ENCODE measurements at places on chromosomes 7 and 10.

GRCh38 chr10:24215603-24216002 lies 6.7 kb downstream of the KIAA1217 start:
- DNase-seq: no peak

DNA sequence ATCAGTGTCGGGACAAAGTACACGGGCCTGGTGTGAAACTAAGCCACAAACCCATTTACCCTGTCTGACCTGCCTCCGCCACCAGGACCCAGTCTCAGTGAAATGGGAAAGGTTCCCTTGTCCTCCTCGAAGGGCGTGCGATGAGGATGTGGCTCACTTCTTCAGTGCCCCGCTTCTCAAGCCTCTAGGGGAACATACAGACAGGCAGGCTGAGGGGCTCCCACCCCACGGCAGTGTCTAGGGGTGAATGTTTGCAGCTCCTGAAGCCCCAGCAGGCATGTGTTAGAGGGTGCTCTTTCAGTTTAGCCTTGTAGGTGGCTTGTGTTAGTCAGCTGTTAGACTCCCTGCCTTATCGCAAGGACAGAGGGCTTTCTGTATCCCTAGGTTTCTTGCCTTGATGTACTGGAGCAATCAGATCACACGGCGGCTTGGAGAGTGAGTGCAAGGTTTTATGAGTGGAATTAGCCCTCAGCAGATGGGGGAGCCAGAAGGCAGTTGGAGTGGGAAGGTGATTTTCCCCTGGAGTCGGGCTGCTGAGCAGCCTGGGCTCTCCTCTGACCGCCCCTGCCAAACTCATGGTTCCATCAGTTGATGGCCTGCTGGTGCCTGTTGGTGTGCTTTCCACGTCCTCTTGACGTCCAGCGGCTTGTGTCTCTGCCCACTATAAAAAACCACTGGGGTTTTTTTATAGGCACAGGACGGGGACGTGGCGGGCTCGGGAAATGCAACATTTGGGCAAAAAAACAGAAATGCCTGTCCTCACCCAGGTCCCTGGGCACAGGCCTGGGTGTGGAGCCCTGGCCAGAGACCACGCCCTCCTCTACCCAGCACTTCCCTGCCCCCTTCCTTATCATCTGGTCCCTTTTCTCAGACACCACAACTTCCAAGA lies 759 bp downstream of the NUDT1 start:
- DNase-seq: peak; percentile 16

- peak; percentile 67 for DNase-seq
Observed at GRCh38 chr10:17836942-17837341, 27.8 kb downstream of the MRC1 start.

DNA sequence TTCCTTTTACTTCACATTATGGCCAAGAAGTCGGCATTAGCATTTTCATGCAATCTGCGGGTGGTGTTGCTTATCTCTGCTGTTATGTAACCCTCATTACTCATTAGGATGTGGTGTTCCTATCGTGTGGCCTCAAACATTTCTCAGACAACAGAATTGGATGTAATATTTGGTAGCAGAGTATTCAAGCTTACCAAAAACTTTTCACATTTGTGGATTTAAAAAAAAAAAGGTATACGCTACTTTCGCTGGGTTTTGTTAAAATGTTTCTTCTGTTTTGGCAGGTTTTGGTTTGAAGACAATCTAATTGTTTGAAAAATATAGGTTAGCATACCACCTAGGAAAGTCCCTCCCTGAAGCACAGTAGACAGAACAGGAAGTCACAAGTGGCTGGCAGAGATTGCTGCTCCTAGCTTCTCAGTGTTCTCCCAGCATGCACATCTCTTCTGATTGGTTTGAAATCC lies 128.8 kb downstream of the GATA3 start:
- no peak for DNase-seq

DNA sequence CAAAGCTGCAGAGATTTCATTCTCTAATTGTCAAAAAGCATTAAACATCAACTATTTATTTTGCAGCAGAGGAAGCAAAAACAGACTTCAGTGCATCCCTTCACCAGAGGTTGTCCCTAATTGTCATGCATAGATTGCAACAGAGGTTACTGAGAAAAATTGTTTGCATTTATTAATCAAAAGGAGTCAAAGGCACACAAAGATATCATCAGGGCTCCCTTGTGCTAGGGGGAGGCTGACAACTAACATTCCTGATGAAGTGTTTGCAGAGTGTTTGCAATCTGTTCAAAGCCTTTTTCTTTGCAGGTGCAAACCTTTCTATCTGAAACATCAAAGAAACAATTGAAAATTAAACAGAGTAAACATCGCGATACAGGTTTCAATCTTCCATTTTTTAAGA lies 227.5 kb downstream of the TEX36 start:
- no peak for DNase-seq

DNA sequence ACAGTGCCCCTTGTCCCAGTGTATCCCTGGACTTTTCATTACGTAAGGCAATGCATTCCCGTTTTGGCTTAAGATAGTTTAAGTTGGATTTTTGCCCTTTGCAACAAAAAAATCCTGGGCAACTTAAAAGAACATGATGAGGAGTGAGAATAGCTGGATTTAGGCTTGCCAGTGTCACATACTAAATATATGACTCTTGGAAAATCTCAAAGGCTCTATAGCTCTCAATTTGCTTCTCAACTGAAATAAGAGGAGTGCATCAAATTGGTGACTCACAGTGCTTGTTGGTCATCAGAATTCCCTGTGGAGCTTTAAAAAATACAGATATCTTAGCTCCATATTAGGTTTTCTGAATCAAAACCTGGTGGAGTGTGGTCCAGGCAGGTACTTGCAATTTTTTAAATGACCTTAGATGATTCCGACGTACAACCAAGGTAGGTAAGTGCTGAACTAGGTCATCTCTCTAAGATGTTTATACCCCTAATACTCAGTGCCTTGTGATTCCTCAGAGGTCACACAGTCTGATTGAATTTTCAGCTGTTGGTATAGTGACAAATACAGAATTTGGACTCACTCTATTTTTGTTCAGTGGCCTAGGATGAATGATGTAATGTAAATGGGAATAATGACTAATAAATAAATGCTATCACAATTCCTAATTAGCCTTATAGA lies 33.9 kb upstream of the ORC5 start:
- peak; percentile 11 for DNase-seq

- peak; percentile 12 for DNase-seq
Observed at GRCh38 chr7:43363035-43363791, 219.7 kb upstream of the STK17A start.

DNA sequence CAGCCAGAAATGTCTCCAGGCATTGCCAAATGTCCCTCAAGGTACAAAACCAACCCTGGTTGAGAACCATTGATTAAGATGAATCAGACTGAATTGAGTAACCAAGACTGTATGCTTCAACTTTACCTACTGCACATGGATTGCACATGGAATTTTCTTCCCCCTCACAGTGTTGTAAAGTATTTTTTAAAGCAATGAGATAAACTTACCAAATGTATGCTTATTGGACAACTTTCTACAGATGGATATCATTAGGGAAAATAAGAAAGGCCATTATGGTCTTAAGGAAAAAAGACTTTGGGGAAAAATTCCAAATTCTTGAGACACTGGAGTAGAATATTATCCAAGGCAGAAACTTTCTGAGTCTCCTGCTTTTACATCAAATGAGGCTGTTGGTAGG lies 20.9 kb upstream of the MTPN start:
- DNase-seq: peak; percentile 7

DNA sequence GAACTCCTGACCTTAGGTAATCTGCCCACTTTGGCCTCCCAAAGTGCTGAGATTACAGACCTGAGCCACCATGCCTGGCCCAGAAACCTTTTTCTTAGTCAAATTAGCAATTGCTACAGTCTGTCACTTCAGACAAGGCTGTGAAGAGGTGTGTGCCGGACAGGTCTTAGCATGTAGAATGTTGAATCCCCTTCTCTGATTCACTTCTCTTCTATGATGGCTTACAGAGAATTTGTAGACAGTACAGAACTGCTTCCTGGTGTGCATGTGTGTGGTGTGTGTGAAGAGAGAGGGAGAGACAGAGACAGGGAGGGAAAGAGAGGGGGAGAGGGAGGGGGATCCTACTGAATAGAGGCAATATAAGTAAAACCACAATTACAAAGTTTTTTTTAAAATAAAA lies 150.4 kb downstream of the PARD3 start:
- DNase-seq: no peak

- DNase-seq: no peak
Observed at GRCh38 chr10:45403151-45403550, 29.1 kb downstream of the ALOX5 start.

- DNase-seq: peak; percentile 45
Observed at GRCh38 chr7:33044986-33045385, 17.6 kb downstream of the NT5C3A start.

GRCh38 chr7:55552320-55553023 lies 19.8 kb downstream of the VOPP1 start:
- peak; percentile 84 for DNase-seq

DNA sequence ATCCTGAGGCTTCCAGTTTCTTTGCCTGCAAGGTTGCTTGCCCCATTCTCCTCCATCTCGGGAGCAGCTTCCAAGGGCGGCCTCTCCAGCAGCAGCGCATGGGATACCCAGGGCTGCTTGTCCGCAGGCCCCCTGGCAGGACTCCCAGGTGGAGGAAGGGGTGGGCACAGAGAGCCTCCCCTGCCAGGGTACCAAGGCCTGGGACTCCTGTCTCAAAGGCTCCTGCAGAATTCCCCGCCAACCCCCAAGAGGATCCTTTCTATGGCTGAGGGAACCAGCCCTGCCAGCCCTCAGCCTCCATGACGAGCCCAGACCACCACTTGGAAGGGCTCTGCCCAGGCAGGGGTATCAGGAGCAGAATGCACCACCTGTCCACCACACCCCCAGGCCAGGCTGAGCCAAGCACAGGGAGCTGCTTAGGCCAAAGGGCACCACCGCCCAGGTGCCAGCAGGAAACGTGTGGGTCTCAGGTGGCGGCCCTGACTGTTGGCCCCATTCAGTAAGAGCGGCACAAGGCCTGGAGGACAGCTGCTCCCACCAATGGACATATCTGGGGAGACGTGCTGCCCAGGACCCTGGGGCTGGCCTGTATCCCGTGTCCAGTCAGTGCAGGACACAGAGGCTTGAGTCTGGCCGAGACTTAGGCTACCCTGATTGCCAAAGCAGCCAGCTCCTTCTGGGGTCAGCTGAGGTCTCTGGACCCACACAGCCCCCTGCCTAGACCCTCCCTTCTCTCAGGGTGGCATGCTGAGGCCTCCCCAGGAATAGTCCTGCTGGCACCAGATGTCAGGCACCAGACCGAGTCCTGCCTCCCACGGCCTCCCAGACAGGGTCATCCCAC lies 33.8 kb upstream of the INPP5A start:
- DNase-seq: no peak

DNA sequence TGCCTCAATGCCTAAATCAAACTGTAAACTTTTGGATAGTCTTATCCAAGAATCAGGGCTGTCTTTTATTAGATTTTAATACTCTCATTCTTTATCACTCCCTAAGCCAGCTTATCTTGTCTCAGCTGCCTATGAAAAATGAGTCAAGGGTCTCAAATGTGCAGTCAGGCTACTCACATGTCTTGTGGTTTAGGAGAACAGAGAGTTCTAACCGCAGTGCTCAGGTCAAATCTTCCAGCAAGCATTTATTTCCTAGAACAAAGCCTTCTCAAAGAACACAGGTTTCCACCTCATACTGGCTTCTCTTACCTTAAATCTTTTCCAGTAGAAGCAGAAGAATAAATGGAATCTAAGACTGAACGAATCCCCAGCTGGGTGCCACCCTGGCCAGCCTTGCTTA lies 23.5 kb downstream of the HTR5A start:
- no peak for DNase-seq

GRCh38 chr10:124315591-124316270 lies 103.0 kb downstream of the OAT start:
- DNase-seq: no peak

GRCh38 chr7:36289833-36290661 lies 99.6 kb upstream of the ANLN start:
- DNase-seq: peak; percentile 29

- DNase-seq: peak; percentile 46
Observed at GRCh38 chr7:18607025-18607424, 111.5 kb downstream of the HDAC9 start.

- no peak for DNase-seq
Observed at GRCh38 chr10:86017841-86018734, 348.5 kb downstream of the GRID1 start.

DNA sequence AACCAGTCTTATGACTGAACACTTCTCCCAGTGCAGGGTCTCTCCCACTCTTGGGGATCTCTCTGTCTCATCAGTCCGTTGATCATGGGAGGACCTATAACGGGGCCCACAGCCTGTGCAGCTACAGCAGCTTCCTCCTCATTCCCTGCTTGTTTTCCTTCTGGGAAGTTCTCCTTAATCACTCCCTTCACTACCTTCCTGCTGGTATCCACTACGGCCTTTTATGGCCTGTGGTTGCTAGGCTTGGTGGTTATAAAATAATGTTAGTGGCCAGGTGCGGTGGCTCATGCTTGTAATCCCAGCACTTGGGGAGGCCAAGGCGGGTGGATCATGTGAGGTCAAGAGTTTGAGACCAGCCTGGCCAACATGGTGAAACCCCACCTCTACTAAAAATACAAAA lies 3.5 kb upstream of the ZNF282 start:
- DNase-seq: no peak

DNA sequence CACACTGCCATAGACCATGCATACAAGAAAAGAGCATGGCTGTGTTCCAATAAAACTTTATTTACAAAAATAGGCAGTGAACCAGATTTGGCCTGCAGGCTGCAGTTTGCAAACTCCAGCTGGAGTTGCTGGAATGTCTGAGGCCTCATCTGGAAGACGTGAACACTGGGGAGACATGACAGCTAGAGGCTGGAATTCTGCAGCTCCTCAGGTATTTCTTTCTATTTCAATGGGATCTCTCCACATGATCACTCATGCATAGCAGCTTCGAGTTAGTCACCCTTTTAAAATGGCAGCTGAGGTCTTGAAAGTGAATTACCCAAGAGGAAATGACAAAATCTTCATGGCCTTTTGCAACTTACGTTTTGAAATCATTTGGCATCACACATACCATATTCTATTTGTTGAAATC lies 52.6 kb upstream of the BET1 start:
- DNase-seq: peak; percentile 95

DNA sequence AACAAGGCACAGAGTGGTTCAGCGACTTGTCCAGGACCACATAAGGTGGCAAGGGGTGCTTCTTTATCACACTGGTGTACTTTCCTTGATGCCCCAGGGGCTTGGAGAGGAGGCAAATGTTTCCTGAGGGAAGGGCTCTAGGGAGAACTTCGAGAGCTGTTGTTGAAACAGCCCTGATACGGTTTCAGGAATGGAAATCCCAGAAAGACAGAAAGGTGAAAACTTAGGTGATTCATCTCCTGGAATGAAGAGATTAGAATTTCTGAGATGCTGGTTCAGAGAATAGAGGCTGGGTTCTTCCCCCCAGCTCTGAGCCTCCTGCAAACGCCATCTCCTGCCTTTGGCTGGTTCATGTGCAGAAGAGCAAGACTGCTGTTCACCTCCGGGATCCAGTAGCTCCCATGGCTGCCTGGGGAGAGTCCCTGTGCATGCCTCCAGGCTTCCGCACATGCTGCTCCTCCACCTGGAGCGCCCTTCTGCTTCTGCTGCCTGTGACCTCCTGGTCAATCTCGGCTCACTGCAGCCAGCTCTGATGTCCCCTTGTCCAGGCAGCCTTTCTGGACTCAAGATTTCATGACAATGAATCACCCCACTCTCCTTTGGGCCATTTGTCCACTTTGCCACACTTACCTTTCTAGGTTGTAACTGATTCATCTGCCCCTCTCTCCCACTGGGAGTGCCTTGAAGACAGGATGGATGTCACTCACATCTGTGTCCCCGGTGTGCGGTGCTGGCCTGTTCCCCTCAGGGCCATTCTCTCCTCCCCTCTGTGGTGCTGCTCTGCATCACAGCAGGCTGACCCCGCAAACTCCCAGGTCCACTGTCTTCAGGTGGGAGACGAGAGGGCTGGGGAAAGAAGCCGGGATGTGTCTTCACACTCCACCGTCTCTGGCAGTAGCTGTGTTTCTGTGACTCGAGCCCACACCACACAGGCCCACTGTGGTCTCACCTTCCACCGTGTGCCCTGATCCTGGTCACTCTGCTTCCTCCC lies 3.6 kb upstream of the CDH23 start:
- DNase-seq: no peak
